ENCODE measurements at places on chromosomes 7 and 10.

GRCh38 chr10:93065675-93066543, 5.3 kb downstream of the CYP26C1 start:
- no peak for DNase-seq

DNA sequence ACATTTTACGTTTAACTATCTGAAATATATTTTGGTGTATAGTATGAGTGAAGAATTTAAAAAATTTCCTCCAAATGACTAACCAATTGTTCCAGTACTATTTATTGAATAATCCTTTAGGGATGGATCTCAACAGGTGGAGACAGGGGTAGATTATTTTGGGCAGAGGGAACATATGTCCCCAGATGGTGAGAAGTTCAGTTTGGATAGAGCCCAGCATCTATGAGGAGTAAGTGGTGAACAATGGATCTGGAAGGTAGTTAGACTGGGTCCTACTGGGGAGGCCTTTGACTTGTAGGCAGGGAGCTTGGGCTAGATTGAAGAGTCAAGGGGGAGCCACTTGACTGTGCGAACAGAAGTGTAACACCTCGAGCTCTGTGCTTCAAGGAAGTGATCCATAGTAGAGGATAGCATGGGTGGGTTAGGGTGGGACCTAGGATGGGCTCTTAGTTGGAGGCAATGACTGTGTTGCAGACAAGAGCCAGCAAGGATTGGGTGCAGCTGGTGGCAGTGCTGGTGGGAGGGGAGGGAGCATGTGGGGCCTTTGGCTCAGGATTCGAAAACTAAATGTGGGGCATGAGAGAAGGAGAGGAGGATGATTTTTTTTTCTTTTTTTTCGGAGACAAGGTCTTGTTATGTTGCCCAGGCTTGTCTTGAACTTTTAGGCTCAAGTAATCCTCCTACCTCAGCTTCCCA, 3.9 kb upstream of the PURB start:
- DNase-seq, result no peak

- no peak for DNase-seq
These were observed 46.5 kb downstream of the MCU start for GRCh38 chr10:72738486-72738885.

DNA sequence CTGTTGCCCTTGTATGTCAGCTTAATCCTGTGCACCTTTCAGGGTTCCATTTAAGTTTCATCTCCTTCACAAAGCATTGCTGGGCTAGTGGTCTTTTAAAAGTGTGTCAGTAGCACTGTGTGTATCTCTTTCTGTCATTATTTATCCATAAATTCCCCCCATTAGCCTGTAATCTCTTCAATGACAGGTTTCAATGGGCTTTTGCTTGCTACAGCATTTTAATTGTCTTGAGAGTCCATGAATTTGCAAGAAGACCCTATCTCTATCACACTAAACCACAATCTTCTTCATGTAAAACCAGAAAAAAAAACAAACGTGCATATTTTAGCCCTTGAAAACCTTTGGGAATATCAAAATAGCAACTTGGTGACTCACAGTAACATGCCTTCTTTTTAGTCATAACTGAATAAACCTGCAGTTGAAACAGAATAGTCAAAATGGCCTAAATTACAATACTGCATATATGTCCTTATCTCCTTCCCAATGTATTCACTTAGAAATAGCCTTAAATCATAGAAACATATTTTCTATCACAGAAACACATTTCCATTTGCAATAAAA, 118.6 kb downstream of the PON1 start:
- no peak for DNase-seq

DNA sequence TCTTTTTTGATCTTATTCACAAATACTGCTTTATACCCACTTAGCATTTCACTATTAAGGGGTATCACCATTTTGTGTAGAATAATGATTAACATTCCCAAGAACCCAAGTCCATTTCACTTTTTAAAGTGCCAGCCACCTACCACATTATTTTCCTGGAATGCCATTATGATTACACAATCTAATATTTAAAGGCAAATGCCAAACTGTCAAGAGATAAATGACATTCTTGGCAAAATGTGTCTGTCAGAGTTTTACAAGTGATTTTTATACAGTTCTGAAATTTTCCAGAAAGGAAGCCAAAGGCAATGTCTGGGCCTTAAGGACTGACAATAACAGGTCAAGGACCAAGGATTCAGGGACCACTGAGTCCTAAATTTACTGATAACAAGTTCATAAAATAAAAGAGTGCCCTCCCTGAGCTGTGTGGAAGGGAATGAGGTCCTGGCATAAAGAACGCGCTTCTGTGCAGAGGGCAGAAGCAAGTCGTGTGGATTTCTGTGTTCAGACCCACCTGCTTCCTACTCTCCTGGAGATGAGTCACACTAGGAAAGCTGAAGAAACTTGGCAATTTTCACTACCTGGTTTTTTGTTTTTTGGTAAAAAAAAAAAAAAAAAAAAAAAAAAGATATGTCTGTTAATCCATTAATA, 66.5 kb downstream of the UBE2H start:
- DNase-seq, result no peak

GRCh38 chr10:110263164-110263563, 41.6 kb downstream of the SMNDC1 start:
- DNase-seq, result no peak

- DNase-seq, result peak; percentile 54
These were observed 19.0 kb upstream of the ANKRD2 start for GRCh38 chr10:97553575-97554031.

DNA sequence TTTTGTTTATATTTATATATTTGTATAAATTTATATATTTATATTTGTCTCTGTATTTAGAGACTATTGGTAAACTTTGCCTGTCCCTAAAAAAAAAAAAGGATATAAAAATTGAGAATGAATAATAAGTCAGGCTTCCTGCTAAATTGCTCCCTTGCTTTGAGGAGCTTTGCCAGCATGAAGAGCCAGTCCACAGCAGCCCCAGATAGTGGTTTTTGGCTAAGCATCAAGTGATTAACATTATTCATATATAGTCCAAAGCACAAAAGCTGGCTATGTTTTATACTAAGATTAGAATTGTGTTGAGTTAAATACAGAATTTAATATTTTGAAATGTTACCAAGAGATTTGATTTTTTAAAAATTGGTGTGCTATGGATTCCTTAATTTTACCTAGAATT, 264.9 kb upstream of the FERD3L start:
- DNase-seq, result no peak

GRCh38 chr10:95315509-95315908, 24.7 kb upstream of the PDLIM1 start:
- no peak for DNase-seq

- DNase-seq, result no peak
These were observed 261.4 kb downstream of the GRID1 start for GRCh38 chr10:86105181-86105580.

GRCh38 chr7:25262586-25262985, 34.3 kb upstream of the NPVF start:
- no peak for DNase-seq

DNA sequence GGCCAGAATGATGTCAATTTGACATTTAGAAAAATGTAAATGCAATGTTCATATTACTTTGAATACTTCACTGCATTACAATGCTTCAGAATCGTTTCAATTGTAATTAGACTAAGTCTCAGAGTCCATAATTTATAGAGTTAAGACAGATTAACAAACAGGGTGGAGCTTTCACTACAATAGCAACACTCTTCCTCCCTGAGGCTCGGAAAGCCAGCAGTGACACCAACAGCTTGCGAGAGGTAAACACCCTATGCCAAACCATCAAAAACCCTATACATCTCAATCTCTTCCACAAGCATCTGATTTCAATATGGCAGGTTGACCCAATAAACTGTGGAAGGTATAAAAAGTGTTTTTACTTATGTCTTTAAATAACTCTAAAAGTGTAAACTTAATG, 72.2 kb downstream of the DOCK4 start:
- DNase-seq, result no peak

Measured in germinal center (tissue), 1 donor.